ENCODE measurements at places on chromosomes 11 and 22.

DNA sequence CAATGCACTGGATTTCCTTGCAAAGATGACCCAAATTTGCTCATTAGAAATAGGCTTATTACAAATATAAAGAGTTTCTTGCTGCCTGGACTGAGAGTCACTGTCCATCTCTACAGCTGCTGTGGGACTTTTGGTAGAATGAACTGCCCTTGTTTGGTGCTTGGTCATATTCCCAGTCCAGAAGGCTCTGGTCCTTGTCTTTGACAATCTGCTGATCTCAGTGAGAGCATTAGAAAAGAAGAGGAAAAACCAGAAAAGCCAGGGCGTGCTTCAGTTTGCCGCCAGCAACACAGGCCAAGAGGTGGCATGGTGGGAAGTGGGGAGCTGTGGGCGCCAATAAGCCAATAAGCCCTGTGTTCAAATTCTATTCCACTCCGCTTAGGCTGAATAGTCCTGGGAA is 48.2 kb upstream of the PARVA start:
- no peak for DNase-seq

DNA sequence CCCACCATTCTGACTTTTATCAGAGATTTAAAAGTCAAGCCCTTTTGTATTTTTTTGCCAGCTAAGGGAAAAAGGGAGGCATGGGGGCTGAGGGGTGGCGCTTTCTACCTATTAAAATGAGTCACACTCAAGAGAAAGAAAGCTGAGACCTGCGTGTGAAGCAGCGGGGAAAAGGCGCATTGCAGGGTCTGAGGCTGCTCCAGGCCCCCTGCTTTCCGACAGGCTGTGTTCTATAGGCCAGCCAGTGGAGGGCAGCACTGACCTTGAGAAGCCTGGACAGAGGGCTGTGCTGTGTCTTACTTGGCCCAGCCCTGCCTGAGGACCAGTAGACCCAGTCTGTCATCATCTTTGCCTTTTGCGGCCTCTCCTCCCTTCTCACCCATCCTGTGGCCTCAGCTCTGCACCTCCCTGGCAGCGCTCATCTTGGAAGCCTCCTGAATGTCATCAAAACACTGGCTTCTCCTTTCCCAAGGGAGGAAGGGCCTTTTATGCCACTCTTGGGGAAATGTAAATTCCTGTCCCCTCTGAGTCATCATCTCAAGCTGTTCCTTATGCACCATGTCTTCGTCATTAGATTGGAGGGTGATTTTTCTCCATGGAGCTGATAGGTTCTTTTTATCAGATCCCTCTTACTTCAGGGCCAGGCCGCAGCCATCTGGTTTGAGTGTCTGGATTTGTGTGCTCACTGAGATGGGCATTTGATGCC is 12.6 kb upstream of the MAPK8IP1 start:
- no peak for DNase-seq

- DNase-seq, result no peak
Measured at GRCh38 chr22:27715106-27715505, 86.5 kb downstream of the MN1 start.

DNA sequence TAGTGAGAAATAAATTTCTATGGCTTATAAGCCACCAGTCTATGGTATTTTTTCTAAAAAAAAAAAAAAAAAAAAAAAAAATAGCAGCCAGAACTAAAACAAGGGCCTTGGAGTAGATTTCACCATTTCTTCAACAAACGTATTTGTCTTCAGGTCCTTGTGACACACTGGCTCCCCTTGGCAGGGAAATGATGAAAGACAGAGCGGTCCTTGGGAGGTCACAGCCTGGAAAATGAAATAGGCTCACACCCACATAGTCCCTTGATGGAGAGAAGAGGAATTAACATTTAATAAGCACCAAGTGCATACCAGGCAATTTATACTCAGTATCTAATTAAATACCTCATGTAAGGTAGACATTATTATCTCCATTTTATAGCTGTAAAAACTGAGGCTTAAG is 25.7 kb upstream of the ACER3 start:
- no peak for DNase-seq

DNA sequence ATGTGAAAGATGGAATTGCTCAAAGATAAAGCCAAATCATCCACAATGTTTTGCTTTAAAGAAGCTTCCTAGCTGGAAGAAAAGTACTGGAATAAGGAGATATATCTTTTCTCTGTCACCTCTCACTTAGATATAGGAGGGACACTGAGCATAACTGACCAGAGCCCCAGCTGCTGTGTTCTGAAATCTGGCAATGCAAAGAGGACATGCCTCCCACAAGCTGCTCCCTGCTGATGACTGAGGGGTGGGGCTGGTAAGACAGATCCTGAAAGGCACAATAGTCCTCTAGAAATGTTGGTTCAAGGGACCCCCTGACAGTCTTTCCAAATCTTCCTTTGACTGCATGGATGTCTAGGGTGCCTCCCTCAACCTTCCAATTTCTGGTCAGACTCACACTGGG is 67.0 kb downstream of the SC5D start:
- DNase-seq, result no peak

- no peak for DNase-seq
Measured at GRCh38 chr11:116057000-116057399, 552.8 kb upstream of the CADM1 start.

DNA sequence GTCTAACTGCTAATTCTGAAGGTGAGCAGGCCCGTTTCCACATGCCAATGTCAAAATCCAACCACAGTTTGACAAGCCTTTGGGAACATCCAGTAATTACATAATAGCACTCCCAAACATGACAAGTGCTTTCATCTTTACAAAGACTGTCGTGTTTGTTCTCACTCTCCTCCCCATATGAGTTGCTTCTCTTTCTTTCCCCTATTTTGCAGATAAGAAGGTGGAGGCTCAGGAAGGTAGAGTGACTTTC is 55.9 kb upstream of the CD44 start:
- DNase-seq, result no peak

Measured in GM19239 (cell line).